Hematopoietic multipotent progenitor cell treated with erythropoietin and hydrocortisone succinate and interleukin-3 and kit ligand, for 17 days (in vitro differentiated cells): ENCODE measurements at places on chromosomes 3 and 15.

DNA sequence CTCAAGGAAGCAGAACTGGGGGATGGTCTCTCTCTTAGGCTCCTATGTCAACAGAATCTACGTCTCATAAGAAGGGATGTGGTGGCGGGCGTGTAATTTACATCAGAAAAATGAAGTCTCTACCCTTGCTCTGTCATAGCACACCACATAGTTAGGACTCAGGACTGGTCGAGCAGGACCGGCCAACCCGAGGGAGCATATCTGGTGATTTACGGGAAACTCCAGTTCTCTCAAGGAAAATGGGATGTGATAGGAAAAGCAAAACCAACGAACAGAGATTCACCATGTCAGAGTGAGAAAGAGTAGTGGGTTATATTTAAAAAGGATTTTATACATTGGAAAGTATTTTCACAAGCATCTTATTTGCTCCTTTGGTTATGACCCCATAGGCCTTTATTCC, 54.7 kb downstream of the IGF2BP2 start:
- no peak for DNase-seq

DNA sequence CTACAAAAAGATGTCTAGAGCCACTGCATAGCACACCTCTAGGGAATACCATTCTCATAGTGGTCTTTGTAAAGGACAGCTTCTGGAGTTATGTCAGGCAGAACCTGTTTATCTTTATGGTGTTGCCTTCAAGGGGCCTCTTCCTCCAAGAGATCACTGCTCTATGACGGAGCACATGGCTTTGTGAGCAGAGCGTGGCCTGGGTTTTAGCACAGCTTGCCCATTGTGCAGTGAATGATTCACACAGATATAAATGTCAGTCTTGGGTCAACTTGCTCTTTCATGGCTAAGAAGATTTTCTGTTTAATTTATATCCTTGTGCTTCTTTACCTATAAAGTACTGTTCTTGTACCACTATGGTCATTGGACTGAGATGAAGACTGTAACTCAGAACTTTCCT, 41.5 kb upstream of the RBMS3 start:
- no peak for DNase-seq

- DNase-seq, result no peak
These were observed at the start of gene CLSTN2 for GRCh38 chr3:139935016-139935865. TSS of gene CLSTN2 (plus strand) at chr3:139935185.

DNA sequence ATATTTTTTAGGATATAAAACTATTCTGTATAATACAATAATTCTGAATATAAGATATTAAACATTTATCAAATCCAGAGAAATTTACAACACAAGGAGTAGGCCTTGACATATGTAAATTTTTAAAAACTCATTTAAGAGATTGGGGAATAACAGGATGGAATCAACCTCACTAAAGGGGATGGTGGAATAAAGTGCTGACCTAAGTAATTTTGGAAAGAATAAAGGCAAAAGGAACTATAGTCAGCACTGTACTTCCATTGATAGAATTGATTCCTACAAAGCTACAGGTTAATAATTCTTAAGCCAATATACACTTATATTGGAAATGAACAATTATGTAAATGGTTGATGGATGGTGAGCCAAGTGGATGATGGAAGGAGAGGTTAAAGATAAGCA, 549.3 kb downstream of the TBL1XR1 start:
- no peak for DNase-seq

GRCh38 chr3:134364061-134364935, 9.9 kb downstream of the AMOTL2 start:
- no peak for DNase-seq
